Stimulated activated CD8-positive, alpha-beta memory T cell treated with anti-CD3 and anti-CD28 coated beads, Interleukin-4, amount 100 ng/mL, for 1 hour (primary cell): ENCODE measurements at places on chromosomes 7 and 10.

GRCh38 chr7:36667007-36667745 lies 57.1 kb downstream of the AOAH start:
- no peak for DNase-seq

GRCh38 chr7:87959336-87959735 lies 25.3 kb downstream of the ADAM22 start:
- no peak for DNase-seq

DNA sequence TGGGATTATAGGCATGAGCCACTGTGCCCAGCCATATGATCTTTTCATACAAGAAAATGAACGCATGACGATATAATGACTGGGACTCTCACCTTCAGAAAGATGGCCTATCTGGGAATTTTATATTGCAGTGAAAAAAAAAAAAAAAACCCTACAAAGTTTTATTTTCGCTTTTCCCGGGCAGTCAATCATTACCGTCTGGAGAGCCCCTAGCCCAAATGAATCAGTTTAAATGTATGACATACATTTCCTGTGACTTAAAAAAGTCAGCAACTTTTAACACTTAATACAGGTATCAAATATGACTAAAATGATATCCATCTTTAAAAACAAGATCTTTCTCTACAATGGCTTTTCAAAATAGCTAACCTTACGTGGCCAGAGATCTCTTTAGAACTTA lies 48.2 kb upstream of the NMT2 start:
- no peak for DNase-seq

DNA sequence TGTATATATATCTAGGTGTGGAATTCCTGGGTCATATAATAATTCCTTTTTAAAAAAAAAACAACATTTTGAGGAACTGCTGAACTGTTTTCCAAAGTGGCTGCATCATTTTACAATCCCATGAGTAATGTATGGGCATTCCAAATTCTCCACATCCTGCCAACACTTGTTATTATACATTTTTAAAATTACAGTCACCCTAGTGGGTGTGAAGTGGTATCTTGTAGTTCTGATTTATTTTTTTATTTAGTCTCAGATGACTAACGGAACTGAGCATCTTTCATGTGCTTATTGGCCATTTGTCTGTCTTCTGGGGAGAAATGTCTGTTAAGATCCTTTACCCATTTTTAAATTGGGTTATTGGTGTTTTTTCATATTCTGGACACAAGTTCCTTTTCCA lies 12.0 kb upstream of the KLHL7 start:
- no peak for DNase-seq

GRCh38 chr10:3464760-3465405 lies 292.3 kb upstream of the PITRM1 start:
- DNase-seq = no peak

DNA sequence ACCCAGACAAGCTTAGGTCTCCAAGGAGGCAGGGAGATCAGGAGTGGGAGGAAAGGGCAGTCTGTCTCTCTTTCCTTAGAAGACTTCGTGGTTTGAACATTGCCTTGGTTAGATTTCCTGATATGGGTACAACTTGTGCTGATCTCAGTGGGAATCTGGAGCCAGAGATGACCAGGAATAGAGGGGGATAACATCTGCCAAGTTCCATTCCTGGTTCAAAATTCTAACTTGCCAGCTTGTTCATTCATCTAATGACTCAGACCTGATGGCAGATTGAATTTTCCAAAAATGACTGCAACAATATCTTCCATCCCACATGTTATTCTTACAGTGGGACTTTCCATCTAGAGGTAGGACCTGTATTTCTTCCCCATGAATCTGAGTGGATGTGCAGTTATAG lies 394.3 kb upstream of the PODXL start:
- DNase-seq = no peak

- no peak for DNase-seq
Measured at GRCh38 chr10:77456414-77456813, 181.2 kb downstream of the KCNMA1 start.

DNA sequence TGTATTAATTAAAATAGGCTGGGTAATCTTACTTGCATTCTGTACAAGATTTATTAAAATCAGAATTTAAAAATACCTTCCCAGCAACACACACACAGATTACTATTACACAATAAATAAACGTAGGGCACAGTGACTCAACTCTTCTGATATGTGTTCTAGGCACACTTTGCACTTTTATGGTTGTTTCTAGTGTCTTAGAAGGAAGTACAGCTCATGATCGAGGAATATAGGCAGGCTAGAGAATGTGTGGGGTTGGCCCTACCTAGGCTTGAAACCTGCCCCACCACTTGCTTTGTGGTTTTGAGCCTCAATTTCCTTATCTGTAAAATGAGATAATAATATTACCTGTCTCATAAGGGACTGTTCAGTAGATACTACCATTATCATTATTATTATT lies 30.5 kb downstream of the ARMC3 start:
- DNase-seq = no peak

GRCh38 chr10:110498982-110499795 lies 1.5 kb downstream of the DUSP5 start:
- no peak for DNase-seq

DNA sequence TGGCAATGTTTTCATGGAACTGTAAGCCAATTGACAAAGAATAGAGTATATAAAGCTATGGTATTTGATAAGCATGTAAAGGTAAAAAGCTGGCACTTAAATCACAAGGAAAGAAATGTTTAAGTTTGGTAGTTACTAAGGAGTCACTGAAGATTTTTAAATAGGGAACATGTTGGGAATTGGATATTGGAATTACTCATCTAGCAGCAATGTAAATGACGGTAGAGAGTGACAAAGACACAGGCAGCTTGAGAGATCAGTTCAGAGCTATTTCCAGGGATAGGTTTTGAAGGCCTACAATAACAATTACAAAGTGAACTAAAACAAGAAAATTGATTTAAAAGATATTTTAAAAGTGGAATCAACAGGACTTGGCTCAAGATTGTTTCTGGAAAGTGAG lies 36.8 kb downstream of the SP8 start:
- DNase-seq = no peak

DNA sequence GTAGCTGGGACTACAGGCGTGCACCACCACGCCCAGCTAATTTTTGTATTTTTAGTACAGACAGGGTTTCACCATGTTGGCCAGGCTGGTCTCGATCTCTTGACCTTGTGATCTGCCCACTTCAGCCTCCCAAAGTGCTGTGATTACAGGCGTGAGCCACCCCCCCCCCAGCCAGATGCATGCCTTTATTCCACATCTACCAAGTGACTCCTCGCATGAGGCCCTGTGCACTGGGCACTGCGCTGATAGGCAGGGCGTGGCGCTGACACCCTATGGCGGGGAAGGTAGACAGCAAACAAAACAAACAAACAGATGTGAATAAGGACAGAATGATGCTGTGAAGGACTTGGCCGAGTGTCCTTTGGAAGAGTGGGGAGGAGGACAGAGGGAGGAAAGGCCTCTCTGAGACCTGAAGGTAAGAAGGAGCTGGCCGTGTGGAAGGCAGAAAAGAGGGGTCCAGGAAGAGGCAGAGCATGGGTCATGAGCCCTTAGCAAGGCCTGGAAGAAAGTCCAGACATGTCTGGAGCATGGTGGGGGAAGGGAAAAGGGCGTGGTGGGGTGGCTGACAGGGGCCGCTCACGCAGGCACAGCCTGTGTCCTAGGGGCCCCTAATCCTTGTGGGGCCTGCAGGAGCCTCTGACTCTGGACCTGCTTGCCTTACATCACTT lies 47.5 kb upstream of the CACUL1 start:
- no peak for DNase-seq

DNA sequence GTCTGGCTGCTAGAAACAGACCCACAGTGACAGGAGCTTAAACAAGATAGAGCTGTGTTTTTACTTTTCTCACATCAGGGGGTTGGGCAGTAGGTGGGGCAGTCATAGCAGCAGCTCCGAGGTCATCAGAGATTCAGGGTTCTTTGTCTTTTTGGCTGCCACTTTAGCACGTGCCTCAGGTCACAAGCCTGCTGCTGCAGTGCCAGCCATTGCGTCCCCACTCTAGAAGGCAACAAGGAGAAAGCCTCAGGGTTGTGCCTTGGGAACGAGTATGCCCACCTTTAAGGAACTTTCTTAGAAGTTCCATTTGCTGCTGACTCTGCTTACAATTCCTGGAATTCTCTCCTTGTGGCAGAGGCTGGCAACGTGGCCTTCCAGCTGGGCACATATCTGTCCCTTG lies 660.7 kb upstream of the FOXK1 start:
- no peak for DNase-seq

DNA sequence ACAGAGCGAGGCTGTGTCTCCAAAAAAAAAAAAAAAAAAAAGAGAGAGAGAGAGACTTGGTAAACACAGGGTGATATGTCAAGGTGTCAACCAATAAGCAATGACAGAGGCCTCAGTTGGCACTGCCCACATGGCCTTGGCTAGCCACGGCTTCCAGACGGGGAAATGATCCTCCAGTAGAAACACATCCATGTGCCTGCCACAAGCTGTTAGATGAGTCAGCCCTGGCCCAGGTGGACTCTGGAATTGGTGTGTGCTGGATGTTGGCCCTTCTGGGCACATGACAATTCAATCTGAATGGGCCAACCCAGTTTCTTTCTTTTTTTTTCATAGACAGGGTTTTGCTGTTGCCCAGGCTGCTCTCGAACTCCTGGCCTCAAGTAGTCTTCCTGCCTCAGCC lies 13.7 kb downstream of the RFC2 start:
- DNase-seq = no peak

GRCh38 chr7:12646139-12646538 lies 41.3 kb upstream of the ARL4A start:
- no peak for DNase-seq

- no peak for DNase-seq
Measured at GRCh38 chr7:151748733-151749132, 128.2 kb downstream of the PRKAG2 start.

GRCh38 chr7:87192784-87193487 lies 26.6 kb downstream of the TMEM243 start:
- no peak for DNase-seq

DNA sequence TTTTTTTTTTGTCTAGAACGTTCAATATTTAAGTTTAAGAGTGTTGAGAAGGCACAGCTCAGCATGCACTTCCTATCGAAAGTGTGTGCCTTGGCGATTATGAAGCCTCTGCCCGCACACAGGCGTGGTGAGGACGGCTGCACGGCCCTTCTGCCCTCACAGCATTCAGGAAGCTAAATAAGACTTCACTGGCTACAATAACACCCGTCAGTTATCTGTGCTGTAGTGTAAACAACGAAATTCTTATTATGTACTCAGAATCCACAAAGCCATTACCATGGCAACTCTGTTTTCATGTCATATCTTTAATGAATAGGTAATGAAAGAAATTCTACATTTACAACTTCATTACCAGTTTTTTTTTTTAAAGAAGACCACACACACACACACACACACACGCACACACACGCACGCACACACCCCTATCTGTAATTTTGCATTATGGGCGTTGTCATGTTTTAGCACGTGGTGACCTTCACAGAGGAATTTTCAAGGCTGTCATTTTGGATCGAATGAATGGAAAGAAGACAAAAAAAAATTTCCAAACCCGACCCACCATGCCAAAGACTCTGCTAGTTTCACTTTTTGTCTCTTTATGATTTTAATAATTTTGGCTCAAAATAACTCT lies 254.8 kb upstream of the CTBP2 start:
- DNase-seq = no peak

DNA sequence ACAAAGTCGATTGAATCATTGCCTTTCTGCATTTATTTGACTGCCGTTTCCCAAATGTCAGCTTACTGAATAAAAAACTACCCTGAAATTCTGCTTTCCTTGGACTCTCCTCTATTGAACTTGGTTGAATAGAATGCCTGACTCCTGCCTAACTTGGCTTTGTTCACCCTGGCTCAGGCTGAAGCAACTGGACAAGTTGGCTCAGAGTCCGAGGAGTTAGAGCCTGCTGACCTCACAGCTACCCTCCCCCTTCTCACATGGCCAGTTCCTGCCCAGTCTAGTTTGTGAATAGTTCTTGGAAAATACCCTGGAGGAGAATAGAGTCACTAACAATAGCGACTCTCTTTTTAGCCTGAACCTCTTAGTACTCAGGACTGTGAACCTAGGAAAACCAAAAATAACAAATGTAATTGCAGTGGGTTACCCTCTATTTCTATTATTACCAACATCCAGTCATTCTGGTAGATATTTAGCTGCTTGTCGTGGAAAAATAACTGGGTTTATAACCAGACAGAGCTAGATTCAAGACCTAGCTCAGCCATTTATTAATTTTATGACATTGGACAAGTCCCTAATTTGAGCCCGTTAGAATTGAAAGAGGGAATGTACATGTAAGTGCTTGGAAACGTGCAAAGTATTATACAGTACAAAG lies 17.3 kb upstream of the NRBF2 start:
- no peak for DNase-seq

DNA sequence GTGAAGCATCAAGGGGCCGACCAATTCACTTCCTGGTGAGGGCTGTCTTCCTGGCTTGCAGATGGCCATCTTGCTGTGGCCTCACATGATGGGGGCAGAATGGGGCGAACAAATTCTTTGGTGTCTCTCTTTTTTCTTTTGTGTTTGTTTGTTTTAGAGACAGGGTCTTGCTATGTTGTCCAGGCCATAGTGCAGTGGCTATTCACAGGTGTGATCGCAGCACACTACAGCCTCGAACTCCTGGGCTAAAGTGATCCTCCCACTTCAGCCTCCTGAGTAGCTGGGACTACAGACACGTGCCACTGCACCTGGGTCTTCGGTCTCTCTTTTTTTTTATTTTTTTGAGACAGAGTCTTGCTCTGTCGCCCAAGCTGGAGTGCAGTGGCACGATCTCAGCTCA lies 20.1 kb downstream of the NOLC1 start:
- no peak for DNase-seq

DNA sequence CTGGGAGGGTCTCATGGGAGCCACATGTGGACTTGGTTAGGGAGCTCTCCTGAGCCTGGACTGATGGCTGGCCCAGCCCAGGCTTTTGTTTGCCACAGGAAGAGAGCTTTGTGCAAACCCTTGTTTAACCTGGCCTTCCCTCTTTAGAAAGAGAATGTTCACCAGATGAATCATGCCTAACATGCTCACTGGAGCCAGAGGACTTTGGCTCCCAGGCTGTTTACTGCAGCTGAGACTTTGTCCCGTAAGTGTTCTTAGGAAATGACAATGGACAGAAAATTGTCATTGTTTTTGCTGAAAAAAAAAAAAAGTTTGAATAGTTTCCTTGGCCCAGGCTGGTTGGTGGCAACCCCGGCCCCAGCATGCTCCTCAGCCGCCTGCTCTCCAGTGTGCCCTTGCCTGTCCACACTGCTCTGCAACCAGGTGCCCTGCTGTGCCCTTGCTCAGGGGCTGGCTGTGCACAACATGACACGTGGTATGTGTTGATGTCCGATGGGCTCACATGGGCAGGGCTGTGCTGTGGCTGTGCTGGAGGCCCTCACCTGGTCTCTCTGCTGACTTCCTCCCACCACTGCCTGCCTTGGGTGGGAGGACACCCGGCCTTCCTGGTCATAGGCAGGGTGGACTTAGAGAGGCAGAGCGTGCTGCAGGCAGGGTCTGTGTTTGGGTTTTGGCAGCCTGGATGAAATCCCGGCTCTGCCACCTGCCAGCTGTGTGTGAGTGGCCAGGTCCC lies 215.3 kb upstream of the ZNF32 start:
- no peak for DNase-seq
